ENCODE measurements at places on chromosomes 4 and X.

DNA sequence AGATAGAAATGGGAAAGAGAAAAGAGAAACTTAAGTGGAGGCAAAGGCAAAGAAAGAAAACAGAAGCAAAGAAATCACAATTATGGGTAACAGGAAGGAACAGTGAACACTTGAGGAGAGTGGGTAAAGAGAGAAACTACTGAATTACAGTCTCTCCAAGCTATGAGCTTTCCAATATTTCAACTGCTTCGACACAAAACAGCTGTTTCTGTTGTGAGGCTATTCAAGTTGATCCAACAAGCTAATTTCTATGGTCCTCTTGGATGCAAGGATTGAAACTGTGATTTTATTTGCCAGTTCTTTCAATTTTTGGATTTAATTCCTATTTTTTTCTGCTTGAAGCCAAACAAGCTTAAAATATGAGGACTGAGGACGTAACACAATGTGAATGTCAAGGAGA lies 80.5 kb upstream of the ADGRA3 start:
- no peak for DNase-seq

GRCh38 chr4:184344435-184344834 lies 126.8 kb upstream of the ENPP6 start:
- no peak for DNase-seq

DNA sequence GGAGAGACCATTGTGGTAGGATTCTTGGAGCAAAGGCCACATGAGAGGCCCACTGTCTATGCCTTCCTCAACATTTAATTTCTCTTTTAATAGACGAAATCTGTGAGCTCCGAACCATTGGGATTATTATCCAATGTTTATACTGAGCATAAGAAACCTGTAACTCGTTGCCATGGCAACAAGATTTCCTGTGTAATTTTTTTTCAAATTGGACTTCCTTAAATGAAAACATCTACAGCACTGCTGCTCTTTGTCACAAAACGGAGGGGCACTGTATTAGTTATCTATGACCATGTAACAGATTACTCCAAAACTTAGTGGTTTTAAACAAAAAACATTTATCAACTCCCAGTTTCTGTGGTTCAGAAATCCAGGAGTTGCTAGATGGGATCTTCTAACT lies 38.7 kb downstream of the PPP1R2C start:
- no peak for DNase-seq

- DNase-seq = no peak
Measured at GRCh38 chr4:89491761-89492160, 184.2 kb upstream of the GPRIN3 start.

DNA sequence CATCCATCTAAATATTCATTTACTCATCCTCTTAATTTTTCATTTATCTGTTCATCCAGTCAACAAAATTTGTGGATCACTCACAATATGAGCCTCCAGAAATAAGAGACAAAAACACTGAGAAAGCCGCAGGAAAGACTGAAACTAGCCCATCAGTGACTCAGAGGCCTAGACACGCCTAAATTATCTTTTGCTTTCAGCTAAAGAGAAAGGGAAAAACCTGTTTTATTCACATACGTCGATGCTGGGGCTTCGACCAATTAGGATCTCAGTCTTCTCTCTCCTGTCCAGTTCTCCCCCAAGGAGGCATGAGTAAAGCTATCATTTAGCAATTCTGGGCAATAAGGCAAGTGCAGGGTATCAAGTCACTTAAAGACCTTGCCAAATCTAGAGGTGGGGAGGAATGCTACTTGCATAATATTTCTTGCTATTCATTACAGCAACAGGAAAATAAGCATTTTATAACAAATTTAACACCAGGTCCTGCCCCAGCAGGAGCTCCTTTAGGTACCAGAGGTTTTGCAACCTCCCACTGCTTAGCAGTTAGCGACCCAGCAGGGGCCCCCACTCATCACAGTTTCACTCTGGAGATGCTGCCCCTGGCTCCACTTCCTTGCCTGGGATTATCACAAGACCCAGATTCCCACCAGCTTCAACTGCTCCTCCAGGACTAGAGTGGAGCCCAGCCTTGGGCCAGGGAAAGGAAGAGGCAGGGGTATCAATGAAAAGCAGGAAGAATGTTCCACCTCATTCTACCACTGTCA lies 30.1 kb upstream of the TMEM154 start:
- DNase-seq = no peak

DNA sequence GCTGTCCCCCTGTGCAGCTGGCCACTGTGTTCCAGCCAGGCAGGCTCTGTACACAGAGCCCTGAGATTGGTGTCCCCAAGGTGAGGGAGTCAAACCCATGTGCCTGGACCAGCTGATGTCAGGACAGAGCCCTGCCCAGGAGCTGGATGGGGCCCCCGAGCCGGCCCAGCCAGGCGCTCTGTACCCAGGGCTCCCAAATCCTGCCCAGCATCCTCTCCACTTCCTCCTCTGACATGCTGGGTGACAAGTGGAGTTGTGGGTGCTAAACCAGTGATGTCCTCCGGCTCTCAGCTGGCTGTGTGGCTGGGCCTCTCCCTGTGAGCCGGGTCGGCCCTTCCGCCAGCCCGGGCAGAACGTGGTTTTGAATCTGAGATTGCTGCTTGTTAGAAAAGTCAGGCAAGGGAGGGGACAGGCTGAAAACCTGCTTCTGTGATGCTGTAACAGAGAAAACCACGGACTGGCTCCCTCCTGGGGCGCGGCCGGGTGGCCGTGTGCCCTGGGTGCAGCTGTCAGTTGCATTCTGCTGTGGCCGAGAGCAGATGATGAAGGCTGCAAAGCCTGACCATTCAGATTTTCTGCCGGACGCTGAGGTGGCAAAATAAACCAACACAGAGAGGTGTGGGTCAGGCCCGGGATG lies 7.9 kb upstream of the CPLX1 start:
- DNase-seq = no peak

DNA sequence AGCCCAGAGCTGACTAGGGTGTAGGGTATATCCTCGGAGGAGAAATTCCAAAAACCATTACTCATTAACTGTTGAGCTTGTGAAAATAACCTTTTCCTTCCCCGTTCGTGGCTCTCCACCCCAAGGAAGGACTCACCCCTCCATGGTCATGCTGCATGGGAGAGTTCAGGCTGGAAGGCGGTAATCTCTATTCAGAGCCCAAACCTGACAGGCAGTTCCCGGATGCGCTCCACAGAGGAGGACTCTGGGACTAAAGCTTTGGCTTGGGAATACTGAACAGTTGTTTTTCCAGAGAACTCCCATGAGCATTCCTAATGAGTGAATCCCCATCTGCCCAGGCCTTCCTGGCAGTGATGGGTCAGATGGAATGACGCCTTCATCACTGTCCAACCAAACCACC lies 125.4 kb downstream of the BCOR start:
- DNase-seq = no peak

DNA sequence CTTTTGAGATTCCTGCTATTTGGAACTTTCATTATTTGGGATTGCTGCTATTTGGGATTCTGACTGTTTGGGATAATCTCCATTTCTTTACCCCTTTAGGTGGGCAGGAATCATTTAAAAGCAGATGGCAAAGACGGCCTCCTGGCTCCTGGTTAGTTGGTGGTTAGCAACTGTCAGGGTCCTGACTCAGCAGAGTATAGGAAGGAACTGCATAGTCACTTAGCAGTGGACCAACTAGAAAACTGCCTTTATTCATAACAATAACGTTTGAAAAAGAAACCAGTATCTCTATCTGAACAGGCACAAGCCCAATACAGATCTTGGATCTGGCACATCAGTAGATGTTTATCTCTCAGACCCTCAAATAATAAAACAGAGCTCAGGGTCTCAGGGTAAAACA lies 469.7 kb upstream of the FGF16 start:
- no peak for DNase-seq

GRCh38 chrX:137926090-137926489 lies 360.2 kb downstream of the ZIC3 start:
- DNase-seq = no peak

DNA sequence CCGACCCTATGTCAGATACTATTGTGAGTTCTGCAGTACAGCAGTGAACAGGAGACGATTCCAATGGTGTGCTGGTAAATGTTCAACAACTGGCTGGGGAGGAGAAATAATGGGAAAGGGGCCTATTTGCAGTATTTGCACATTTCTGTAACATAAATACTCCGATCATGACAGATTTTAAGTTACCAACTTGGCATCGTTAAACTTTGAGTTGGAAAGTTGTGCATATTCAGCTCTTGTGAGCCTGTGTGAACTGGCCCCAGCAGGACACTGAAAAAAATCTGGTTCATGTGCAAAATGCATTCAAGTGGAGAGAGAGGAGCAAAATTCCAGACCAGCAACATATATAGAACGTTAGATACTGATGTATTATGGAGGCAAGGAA lies 175.0 kb downstream of the MAPK10 start:
- DNase-seq = no peak

- no peak for DNase-seq
Measured at GRCh38 chrX:152942077-152942442, 44.2 kb downstream of the ZNF185 start.

GRCh38 chrX:97763391-97763790 lies 879.7 kb downstream of the RPA4 start:
- DNase-seq = no peak

DNA sequence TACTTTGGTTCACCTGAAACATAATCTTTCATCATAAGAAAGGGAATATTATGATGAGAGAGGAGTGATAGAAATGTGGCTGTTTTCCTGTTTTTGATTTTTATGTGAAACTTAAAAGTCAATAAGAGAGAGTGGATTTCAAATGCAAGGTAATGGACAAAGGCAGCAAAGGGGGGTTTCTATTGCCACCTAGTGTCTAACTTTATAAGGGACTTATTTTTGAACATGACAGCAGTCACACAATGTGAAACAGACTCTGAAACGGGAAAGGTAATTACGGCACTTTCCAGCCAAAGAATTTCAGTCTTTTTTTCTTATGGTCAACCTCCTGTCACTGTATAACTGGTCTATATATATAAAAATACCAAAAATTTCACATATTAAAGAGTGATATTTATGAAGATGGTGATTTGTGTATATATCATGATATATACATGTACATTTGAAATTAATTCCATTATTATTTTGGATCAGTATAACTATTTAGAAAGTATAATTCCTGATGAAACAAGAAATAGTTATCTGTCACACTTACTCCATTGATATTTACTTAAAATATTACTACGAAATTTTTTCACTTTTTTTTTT lies 127.1 kb downstream of the FBXO8 start:
- DNase-seq = no peak

GRCh38 chr4:73952352-73952751 lies 29.5 kb downstream of the PF4 start:
- DNase-seq = no peak

DNA sequence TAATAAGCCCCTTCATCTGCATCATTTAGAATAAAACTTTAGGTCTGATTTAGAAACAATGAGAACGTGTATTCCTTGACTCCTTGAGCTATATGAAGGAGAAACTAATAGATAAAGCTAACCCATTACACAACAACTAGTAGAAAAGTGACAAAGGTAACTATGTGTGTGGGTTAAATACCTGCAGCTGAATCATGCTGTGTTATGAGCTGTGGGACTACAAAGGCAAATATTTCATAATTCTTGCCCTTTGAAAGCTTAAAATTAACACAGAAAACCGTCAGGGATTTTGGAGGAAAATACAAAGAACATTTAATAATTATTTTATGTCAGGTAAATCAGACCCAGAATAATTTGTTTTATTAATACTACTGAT lies 898 bp upstream of the NDP start:
- DNase-seq = no peak

GRCh38 chr4:89070041-89070440 lies 13.1 kb upstream of the FAM13A start:
- DNase-seq = no peak

GRCh38 chr4:151727365-151727764 lies 33.4 kb downstream of the GATB start:
- DNase-seq = no peak

DNA sequence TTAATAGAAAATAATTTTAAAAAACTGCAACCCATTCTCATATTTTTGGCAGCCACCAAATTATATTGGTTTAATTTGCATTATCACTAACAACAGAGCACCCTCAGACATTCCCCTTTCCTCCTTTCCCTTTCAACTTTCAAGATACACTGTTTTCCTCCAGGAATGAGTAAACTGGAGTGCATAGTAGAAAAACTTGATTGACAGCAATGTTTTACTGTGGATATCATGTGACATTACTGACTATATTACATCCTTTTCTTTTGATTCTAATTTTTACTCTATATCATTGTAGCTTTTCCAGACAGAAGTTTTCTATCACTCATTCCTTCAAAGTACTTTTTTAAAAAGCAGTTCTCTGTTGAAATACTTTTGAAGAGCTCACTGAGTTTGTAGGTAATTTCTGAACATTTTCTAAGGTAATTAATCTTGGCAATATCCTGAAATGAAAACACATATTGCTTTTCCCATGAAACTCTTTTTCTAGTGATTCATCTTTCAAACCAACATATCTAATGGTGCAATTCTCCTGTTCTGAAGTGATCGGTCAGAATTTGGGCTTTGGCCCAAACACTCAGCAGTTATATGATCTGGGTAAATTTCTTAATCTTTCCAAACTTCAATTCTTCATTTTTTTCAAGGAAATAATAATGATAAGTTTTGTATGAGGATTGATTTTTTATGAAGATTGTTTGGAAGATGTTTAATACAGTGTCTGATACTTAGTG lies 920.4 kb upstream of the EPHA5 start:
- no peak for DNase-seq

- no peak for DNase-seq
Measured at GRCh38 chrX:13128104-13128503, 83.7 kb upstream of the FAM9C start.

DNA sequence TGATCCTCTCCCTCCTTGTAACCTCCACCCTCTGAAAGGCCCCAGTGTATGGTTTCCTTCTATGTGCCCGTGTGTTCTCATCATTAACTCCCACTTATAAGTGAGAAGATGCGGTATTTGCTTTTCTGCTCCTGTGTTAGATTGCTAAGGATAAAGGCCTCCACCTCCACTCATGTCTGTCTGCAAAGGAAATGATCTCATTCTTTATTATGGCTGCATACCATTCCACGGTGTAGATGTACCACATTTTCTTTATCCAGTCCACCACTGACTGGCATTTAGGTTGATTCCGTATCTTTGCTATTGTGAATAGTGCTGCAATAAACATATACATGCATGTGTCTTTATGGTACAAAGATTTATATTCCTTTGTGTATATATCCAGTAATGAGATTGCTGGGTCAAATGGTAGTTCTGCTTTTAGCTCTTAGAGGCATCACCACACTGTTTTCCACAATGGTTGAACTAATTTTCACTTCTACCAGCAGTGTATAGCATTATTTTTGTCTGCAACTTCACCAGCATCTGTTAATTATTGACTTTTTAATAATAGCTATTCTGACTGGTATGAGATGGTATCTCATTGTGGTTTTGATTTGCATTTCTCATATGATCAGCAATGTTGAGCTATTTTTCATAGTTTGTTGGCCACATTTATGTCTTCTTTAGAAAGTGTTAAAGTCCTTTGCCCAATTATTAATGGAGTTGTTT lies 1030.9 kb downstream of the FSTL5 start:
- DNase-seq = no peak

DNA sequence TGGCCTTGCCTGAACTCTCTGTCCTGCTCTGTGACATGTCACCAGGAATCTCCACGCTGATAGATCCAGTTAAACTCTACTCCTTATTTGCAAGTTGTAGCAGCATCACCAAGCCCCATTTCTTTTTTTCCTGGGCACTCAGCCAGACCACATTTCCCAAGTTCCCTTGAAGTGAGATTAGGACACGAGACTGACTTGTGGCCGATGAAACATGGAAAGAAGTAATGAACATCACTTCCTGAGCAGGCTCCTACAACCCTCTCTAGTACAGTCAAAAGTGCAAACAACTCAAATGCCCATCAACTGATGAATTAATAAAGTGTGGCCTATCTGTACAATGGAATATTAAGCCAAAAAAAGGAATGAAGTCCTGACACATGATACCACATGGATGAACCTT lies 74.6 kb downstream of the MAP3K15 start:
- no peak for DNase-seq
